ENCODE measurements at places on chromosomes 1 and 21.
A peak's percentile ranks its signal among the peaks of the same experiment; 100 is the strongest.

GRCh38 chr1:154225370-154225769 lies 4.6 kb downstream of the UBAP2L start:
- no peak for DNase-seq

DNA sequence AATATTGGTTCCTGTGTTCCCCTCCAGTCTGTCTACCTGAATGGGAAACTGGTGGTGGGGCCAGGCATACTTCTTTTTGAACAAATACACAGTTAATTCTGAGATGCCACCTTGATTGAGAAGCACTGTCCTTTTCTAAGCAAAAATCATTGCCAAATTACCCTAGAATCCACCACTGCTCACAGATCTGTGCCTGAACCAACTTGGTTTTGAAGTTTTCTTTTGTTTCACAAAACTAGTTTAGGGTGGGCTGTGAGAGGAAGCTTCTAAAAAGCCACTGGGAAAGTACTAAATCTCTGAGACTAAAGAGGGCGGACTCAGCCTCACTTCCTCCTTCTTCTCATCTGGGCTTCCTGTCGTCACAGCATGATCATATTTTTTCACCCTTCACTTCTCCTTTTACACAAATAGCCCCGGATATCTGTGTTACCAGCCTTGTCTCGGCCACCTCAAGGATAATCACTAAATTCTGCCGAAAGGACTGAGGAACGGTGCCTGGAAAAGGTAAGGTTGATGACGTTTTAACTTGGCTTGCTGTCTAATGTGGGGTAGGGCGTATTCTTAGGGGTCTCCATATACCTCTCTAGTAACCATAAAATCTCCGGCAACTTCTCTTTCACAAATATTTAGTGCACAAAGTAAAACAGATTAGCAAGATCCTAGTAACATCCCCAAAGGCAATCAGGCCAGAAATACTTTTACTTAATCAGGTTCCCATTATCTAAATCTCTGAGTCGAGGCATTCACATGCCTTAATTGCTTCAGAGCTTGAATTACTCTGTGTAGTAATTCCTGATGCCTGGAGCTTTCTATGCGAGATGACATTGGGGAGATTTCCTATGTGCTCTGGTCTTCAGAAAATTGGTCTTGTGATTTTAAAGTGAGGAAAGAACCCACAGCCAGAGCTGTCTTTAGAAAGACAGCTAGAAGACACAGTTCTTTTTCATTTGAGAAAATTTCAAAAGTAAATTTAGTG lies at the start of gene CD53:
CD53 (plus strand) TSS at position 404 of the 976 bp plus-strand sequence. CDS start 18,261 bp downstream, outside the sequence.
- no peak for DNase-seq

DNA sequence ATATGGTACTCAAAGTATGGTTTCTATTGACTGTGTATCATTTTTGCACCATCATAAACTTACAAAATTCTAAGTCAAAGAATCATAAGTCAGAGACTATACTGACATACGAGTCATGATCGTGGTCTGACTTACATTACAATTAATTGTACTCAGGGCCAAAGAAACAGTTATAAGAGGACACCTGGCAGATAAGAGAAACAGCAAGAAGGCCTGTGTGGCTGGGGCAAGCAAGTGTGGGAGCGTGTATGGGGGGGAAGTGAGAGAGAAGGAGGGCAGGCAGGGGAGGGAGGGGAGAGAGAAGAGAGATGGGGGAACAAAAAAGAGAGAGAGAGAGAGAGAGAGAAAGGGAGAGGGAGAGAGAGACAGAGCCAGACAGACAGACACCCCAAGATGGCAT lies 70.9 kb downstream of the RERE start:
- no peak for DNase-seq

DNA sequence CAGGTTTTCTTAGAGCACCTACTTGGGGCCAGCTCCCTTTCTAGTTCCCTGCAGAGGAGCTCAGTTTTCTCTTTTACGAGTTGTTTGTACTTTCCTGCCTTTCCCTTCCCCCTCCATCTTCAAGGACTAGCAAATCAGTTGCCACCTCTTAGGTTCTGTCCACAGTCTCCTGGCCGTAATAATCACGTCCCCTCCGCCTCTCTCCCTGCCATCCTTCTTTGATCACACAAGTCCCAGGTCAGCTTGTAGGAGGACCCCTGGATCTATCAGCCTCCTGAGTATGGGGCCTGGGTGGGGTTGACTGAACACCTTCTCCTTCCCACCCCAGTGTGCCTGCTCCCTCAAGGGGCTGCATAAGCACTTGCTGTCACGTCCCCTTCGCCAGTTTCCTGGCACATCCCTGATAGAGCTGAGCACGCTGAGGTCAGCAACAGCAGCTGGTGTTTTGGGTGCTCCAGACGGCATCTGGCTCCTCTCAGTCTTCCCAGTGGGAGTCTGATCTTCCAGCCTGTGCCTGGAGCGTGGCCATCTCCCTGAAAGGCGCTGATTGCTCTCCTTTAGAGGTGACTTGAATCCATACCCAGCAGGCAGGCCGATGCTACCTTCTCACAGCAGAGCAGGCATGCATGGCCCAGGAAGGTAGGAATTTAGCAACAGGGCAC lies 216.1 kb upstream of the TMEM51 start:
- no peak for DNase-seq

GRCh38 chr1:244319283-244320132 lies 132.2 kb downstream of the ADSS2 start:
- DNase-seq, result peak; percentile 87

- DNase-seq, result no peak
Observed at GRCh38 chr1:168907053-168907452, 178.0 kb upstream of the DPT start.

DNA sequence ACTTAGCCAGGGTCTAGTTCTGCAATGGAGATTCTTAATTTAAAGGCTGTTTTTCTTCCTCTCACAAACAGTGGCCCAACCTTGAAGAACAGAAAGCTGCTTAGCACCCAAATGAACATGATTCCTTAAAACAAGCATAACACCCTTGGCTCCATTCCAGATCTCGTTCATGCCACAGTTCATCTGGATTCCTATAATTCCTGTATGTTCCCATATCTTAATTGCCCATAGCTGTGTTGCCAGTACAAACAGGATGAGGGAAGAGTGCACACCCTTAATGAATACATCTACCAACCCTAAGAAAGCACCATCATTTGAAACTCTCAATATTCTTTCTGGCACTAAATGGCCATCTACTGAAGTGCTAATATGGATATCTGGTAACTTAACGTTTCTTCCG lies 45.5 kb downstream of the TGFB2 start:
- no peak for DNase-seq

GRCh38 chr1:201845331-201846083 lies 16.6 kb downstream of the IPO9 start:
- no peak for DNase-seq

DNA sequence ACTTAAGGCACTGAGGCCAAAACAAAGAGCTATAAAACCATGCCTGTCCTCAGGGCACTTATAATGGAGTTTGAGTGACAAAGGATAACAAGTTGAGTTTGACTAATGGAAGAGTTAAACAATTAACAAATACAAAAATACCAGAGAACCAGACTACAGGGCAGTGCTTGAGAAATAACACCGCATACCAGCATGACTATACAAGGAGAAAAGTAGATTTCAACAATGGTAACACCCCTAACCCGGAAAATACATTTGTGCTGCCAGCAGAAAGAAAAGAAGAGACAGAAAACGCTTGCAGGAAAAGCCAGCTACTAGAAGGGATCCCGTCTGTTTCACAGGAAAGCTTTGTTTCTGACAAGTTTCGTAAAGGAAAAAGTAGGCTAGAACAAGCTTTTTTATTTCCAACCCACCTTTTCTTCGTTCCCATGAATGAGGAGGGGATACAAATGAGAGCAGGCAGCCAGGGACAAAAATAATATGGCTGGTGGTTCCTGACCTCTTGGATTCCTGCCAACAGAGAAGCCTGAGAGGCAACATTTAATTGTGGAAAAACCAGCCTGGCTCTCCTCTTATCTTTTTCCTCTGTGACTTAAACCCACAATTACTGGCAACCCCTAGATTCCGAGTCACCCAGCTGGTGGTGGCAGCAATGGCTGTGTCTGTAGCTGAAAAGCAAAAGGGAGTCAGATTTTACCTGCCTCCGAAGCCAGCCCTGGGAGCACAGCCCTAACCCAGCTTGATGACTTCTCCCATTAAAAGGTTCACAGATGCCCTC lies 56.5 kb downstream of the WLS start:
- DNase-seq, result no peak

DNA sequence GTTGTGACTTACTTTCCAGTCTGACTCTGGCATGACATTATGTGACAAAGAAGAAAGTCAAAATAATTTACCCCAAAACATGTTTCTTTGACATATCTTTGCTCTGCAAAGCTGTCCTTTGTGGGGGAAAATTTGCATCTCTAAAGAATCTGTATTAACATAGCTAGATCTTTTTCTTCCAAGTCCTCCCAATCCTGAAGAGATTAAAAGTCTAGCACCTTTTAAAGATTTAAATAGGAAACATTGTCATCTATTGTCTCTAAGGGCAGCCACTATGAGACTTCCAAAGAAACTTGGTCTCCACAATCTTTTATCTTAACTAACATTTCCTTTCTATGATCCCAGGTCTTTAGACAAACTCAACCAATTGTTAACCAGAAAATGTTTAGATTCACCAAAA lies 16.0 kb downstream of the LRRC3 start:
- DNase-seq, result no peak

DNA sequence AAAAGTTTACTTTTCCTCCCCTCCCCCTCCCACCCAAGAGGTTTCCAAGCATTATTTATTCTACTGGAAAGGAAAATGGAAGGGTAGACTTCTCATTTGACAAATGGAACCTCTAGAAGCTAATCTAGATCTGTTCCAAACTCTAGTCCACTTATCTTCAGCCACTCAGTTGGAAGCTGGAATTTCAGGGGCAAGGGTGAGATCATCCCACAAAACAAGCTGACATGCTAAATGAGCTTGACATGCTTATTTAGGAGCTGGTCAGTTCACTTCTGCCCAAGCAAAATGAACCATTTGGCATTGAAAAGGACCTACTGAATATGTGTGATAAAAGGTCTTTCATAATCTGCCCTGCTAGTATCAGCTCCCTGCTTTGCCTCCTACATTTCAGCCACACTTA lies 5.0 kb downstream of the LRRC41 start:
- no peak for DNase-seq

DNA sequence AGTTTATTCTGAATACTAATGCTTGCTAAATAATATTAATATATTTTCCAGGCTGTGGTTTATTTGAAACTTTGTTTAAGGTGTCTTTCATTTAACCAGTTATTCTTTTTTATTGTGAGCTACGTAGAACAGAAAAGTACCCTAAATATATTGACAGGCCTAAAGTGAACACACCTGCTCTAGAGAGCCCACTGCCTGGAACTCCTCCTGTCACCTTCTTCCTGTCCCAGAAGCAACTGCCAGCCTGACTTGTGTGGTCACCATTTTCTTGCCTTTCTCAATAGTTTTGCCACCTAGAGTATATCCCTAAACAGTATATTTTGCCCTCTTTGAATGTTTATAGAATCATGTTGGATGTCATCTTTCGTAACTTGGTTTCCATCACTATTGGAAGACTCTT lies 48.5 kb downstream of the SCCPDH start:
- DNase-seq, result no peak

DNA sequence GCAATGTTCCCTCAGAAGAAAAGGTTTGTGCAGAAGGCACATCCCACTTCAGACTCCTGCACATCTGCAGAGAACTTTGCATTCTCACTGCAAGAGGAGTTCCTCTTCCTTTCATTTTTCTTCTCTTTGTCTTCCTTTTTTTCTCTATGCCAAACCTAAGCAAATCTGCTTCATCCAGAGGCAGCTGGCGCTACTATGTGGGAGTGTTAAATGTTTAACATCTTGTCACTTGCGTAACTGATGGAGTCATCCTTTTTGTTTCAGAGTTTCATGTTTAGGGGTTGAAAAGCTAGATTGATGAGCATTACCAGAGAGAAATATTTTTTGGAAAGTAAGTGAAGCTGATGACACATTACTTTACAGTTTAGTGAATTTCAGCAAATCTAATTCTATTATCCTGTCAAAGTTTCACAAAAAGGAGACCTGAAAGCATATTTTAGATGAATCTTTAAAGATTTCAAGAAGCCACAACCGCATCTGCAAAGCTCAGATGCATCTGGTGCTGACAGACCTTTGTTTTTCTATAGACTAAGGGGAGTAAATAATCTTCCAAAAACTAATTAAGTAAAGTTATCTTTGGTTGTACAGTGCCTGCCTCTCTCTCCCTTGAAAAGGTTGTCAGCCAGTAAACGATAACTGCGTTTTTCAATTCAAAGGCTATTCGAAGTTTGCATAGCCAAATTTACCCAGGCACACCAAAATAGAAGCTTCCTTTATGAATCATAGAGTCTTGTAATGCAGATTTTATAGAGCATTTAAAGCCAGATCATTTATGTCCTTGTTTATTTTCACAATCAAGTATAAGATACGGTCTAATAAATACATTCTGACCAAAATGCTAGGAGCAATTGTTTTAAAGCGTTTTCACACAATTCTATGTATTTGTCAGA lies 1.2 kb upstream of the LRRC53 start:
- no peak for DNase-seq

DNA sequence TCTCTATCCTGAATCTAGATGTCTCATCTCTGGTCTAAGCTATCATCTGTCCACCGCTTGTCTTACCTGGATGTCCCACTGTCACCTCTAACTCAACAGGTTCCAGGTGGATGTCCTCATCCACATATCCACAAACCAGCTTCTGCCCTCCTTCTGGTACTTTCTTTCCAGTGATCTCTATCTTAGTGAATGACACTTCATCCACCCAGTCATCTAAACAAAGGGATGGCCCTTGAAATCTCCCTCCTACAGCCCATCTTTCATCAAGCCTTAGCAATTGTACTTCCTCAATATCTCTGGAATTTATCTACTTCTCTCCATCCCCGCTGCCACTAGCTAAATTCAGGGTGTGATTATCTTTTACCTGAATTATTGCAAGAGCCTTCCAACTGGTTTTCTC lies 33.9 kb upstream of the SERBP1 start:
- DNase-seq, result no peak

GRCh38 chr1:145730467-145730866 lies 11.2 kb downstream of the CD160 start:
- DNase-seq, result no peak

DNA sequence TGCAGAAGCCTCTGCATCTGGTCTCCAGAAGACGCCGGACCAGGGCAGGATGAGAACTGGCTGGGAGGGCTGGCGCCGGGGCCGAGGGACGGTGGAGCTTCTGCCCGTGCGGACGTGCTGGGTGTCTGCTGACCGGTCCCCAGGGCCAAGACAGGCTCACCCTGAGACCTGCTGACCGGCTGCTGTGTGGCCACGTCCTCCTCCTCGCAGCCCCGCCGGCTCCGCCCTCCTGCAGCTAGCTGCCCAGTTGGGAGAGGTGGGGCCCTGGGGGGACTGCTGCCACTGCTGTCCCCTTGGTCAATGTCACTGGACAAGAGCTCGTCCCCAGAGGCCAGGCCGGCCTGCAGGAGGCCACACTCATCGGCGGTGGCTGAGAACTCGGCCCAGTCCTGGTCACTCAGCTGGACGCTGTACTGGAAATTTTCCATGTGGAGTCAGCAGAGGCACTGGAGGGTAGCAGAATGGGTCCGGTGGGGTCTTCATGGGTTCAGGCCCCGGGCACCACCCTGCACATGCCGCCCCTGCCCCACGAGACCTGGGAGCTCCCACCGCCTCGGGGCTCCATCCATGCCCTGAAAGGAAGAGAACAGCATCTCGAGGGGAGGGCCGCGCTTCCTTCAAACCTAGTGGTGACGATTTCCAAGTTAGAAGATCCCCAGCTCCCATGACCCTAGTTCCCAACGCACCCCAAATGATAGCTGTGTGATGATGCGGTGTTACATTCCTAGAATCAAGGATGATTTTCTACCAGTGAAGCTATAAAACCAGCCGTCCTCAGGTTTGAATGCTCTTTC lies 1.1 kb downstream of the PERM1 start:
- DNase-seq, result no peak

GRCh38 chr1:70866542-70867264 lies 180.9 kb downstream of the PTGER3 start:
- DNase-seq, result no peak

- DNase-seq, result no peak
Observed at GRCh38 chr1:8423269-8423691, 105.4 kb downstream of the SLC45A1 start.
